ENCODE measurements at places on chromosomes 1 and 21. TPM values are rescaled to one million over a fixed set of nuclear protein-coding genes. Genes with fewer than 3 reads are reported as not detected.

DNA sequence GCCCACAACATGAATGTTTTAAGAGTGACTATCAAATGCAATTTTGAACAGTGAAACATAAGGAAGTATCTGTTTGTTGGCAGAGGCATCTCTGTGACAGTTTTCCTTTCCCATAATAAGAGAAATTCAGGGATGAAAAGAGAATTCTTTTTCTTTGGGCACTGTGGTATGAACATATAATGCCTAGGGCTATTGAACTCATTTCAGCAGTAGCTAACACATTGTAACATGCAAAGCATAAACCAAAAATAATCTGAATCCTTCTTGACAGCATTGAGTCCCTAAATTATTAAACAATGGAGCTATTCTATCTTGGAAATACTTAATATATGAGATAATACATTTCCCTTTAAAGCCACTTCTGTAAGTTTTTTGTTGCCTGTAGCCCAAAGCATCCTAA, 633.0 kb upstream of the B3GALT2 start:
- no peak for DNase-seq

GRCh38 chr1:182149411-182149965, 88.0 kb upstream of the ZNF648 start:
- DNase-seq = no peak

DNA sequence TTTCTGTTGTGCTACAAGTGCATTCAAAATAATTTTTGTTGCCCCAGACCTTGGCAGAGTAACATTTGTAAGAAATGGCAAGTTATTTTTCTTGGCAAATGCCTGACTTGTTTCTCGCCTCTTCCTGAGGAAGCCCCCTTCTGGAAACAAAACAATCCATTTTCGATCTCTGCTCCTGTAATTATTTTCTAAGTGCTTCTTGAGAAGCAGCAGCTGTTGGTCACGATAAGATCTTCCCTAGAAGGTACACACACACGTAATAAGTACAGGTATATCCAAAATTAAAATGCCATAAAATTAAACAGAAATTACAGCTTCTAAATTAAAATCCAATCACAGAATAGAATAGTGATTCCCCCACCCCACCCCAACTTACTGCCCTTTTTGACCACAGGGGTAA, 47.3 kb downstream of the LPGAT1 start:
- no peak for DNase-seq

GRCh38 chr1:61973100-61973837, 221.4 kb upstream of the L1TD1 start:
- no peak for DNase-seq

- no peak for DNase-seq
Measured at GRCh38 chr1:199913318-199913717, 114.2 kb upstream of the NR5A2 start.

DNA sequence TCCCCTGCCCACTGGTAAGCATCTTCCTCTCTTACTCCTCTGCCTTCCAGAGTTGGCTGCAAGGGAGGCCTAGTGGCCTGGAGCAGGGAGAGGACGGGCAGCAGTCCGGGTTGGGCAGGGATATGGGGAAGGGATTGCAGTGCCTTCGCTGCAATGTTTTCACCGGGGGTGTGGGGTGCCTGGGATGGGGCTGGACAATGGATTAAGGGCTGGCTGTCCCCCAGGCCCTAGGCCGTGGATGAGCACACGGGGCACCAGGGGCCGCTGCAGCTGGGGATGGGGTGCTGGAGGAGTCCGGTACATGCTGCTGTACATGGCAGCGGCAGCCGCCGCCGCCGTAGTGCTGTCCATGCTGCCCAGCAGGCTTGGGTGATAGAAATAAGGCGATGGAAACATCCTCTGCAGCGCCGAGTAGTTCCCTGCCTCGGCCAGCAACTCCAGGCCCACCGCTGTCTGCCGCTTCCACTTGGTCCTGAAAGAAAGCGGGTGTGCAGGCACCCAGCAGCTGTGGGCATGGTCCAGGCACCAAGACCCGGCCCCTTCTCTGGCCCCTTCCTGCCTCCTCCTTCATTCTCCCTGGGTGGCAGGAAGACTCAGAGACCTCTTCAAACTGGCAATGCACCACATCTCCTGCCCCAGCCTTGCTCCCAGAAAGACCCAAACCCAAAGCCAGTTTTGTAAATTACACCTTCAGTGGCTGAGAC, 4.8 kb downstream of the BARHL2 start:
- DNase-seq = no peak

Gene LMOD1
- total RNA-seq = not detected

Gene ZSCAN20
- total RNA-seq = 3.9 TPM

Measured in CD4-positive, alpha-beta memory T cell (primary cell).